NCI-H69 (cell line): ENCODE measurements at places on chromosomes 6 and 20.

GRCh38 chr20:62718546-62718945 lies 9.9 kb downstream of the NTSR1 start:
- no peak for DNase-seq

- DNase-seq, result no peak
Observed at GRCh38 chr20:47419953-47420514, 63.5 kb upstream of the ZMYND8 start.

GRCh38 chr6:129209355-129209754 lies 326.4 kb downstream of the LAMA2 start:
- no peak for DNase-seq

GRCh38 chr6:68108233-68108835 lies 526.7 kb upstream of the ADGRB3 start:
- no peak for DNase-seq

GRCh38 chr6:70412252-70413113 lies 825 bp upstream of the FAM135A start:
- DNase-seq, result no peak

DNA sequence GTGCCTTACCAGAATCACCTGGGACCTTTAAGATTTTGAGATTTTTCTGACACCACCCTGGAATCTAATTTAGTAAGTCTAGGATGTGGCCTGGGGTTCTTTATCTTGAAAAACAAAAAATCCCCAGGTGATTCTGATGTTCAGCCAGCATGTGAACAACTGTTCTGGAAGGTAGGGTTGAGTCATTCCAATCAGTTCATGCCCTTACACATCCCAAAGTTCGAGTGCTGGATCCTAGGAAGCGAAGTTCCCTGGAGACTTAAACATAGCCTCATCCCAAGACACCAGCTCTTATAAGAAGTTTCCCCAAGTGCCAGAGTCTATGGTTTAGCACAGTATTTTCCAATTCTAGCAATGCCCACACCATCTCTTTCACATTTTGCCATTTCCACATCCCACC lies 6.3 kb upstream of the TSHZ2 start:
- DNase-seq, result no peak

DNA sequence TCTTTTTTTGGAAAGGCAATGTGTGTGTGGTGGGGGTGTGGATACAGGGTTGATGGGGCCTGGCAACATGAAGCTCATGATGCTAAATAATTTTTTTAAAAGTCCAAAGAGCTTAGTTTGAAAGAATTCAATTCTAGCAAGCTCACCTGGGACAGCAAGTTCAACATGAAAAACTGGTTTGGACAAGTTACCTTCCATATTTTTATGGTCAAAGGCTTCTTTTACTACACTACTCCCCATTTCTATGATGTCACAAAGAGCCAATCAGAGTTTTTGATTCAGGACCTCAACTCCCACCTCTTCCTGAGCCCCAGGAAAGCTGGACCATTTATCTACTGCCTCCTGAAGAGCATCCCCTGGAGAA lies 66.1 kb upstream of the CTNNBL1 start:
- DNase-seq, result no peak

DNA sequence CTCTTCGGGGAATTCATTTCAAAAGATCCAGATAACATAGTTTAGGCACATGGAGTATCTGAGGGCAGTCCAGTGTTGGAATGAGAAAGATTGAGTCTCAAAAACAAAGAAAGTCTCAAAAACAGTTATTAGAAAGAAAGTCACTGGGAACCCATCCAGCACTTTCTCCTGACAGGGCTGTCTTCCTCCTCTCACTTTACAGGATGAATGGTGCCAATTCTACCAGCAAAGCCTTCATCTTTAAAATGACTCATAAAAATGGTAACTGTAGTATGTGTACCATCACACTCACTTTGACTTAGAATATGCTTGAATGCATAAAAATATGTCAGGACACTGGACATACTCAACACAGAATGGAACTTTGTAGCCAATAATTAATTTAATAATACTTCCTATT lies 71.3 kb downstream of the SLC22A3 start:
- DNase-seq, result no peak

DNA sequence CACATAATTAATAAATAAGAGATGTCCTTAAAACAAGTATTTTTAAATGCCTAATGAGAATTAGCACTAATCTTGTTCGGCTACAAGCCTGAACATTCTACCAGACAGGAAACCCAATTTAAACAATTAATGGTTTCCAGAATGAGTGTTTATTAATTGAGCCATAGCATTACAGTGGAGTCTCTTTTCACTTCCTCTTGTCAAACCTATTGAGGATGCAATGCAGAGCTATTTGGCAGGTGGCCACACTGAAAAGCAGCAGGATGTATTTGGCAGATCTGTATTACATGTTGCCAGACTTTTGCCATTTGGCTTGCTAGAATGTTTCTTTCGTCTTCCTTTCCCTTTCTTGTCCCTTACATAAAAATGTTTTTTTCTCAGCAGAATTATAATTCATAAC lies 475.2 kb upstream of the MARCKS start:
- peak; percentile 72 for DNase-seq

DNA sequence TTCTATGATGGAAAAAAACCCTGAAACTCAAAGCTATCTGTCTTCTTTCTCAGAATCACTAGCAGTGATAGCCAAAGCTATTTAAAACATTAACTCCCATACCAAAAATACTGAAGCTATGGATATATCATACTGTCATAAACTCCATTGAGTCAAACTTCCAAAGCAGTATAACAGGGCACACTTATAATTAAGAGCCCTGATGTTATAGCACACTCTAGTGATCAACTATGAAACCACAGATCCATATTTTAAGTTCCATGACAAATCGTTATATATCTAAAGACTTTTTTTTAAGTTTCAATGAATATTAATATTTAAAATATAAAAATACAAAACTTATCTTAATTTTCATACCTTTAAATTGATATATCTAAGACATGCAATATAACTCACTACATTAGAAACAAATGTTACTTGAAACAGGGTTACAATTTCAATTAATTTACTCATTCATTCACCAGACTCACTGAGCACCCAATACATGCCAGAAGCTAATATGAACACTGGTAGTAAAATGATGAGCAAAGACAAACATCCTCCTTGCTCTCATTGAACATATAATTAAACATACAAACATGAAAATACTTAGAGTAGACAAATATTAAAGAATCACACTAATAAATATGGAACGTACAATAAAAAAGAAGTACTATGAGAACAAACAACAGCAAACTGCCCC lies 69.3 kb downstream of the IBTK start:
- peak; percentile 51 for DNase-seq

DNA sequence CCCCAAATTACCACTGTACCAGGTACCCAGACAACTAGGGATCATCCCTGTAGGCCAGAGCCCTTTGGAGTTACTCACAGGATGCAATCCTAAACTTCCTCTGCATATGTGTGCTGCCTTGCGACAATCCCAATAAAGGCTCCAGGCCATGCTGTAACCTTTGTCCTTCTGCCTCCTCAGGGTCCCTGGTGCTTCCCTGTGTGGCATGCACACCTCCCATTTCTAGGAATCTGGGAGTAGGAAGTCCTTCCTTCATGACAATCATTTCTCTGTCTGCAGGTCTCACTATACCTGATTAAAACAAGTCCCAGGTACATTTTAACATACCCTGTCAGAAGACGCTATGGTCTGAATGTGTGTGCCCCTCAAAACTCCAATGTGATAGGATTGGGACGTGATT lies 37.0 kb upstream of the MCUR1 start:
- DNase-seq, result no peak

- peak; percentile 76 for DNase-seq
Observed at GRCh38 chr6:23870496-23870895, 255.5 kb upstream of the NRSN1 start.

DNA sequence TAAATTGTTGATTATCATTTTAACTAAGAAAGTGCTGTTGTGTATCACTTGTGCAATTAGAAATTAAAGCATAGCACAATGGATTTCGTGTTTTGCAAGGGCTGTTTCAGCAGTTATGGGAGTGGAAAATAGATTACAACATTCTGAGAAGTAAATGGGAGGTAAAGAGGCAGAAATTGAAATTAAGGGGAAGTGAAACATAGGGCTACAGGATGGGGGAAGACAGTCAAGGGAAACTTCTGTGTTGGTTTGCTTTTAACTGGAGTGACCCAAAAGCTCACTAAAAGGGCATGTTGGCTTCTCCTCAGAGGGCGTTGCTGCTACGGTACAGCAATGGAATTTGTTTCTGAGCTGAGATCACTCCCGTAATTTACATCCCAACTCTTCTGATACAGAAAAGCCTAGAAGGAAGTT lies 147.5 kb downstream of the BCAS1 start:
- DNase-seq, result no peak

GRCh38 chr20:58375759-58376352 lies 13.2 kb upstream of the VAPB start:
- no peak for DNase-seq

DNA sequence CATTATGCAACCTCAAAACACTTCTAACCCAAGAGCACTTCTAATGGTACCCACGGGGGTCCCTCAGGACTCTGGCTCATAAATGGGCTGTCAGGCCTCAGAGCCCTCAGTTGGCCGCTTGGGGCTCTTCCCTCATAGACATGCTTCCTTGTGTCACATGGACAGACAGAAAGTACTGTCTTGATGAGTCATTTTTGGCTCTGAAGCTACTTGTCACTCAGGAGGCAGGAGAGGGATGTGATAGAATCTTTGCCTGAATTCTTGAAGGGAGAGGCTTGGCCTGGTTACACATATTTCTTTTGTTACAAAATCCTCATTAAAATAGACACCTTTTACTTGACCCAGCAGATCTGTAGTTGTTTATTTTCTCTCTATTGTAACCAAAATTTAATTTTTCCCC lies 15.1 kb upstream of the EDN1 start:
- no peak for DNase-seq

- no peak for DNase-seq
Observed at GRCh38 chr20:15927893-15928650, 645.2 kb downstream of the KIF16B start.

DNA sequence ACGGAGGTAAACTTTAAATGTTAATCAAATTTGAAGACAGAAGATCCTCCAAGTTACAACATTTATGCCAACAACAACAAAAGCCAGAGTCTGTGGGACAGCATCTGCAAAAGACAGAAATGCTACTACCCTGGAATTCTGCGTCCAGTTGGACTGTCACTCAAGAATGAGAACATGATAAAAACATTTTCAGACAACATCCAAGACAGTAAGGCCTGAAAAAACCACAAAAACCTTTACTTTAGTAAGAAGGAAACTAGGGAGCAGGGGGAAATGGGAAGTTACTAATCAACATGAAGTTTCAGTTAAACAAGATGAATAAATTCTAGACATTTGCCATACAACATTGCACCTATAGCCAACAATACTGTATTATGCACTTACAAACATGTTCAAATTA lies 77.6 kb downstream of the MLIP start:
- no peak for DNase-seq

DNA sequence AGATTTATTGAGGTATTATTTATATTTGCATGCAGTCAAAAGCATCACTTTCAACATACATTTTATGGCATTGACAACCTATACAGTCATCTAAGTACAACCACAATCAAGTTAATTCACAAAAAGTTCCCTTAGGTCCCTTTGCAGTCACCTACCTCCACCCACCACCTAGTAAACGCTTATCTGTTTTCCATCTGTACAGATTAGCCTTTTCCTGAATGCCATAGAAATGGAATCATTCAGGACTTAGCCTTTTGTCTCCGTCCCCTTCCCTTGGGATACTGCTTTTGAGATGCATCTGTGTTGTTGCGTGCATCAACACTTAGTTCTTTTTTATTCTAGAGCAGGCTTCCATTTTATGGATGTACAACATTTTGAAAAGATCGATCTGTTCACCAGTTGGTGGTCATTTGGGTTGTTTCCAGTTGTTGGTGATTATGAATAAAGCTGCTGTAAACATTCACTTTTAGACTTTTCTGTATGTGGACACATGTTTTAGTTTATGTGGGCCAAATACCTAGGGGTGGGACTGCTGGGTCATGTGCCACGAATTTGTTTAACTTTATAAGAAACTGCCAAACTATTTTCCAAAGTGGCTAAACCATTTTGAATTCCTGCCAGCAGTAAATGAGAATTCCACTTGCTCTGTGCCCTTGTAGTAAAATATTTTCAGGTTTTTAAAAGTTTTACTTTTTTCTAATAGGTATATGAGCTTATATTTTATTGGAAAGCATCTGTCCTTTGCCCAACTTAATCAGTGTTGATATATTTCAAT lies 17.6 kb upstream of the IFNGR1 start:
- DNase-seq, result no peak

GRCh38 chr6:77124604-77125003 lies 338.7 kb downstream of the HTR1B start:
- DNase-seq, result no peak

GRCh38 chr6:13431861-13432465 lies 55.4 kb downstream of the GFOD1 start:
- peak; percentile 43 for DNase-seq

GRCh38 chr6:105402090-105402938 lies 568 bp downstream of the PREP start:
- DNase-seq, result peak; percentile 76

DNA sequence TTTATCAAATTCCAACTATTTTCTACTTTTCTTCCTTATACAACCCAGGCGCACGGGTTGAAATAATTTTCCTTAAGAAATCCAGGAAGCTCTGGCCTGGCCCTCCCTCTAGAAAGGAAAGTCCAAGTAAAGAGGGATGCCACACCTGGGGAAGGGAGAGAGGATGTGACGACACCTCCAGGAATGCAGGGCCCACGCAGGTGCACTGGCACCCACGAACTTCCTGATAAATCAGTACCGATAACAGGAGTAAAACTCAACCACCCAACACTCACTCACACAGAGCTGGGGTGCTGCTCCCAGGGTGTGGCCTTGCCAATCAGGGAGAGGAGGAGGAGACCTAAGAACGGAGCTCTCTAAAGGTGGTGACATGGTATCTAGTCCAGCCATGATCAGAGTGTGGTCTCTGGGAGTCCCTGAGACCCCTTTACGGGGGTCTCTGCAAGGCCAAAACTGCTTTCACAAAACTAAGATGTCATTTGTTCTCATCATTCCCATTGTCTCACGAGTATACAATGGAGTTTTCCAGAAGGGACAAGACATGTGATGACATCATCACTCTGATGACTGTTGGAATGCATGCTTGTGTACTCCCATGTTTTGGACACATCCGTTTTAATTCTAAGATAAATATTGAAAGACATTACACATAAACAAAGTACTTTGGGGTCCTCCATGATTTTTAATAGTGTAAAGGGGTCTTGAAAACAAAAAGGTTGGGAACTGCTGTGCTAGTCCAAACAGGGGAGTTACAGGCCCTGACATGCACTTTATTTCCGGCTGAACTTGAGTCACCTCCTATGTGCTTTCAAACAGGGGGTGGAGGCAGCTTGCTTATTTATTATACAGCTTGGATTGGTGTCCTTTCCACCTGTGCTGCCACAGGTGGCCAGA lies 2.2 kb upstream of the PARD6B start:
- no peak for DNase-seq

GRCh38 chr6:1137849-1138248 lies 174.0 kb upstream of the FOXQ1 start:
- no peak for DNase-seq

DNA sequence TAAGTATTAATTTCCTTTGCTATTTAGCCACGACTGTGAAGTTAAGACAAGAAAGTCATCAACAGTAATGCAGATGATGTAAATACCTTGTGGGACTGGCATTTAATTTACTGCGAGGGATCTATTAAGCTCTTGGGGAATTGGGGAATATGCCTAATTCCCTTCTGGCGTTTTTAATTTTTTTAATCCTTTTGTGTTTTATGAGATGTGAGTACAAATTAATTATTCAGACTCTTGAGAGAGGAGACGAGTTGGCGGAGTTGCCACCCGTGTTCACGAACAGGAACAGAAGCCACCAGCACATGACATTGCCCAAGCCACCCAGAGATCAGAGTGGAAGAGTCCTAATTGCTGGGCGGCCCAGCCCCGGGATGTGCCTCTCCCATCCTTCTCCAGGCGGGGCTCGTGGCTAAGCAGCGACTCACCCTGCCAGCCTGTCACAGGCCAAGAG lies 533 bp upstream of the CRYBG1 start:
- DNase-seq, result no peak
